ENCODE measurements at places on chromosomes 1 and 21.
A peak's percentile ranks its signal among the peaks of the same experiment; 100 is the strongest.

GRCh38 chr1:171718216-171718615, 23.6 kb downstream of the VAMP4 start:
- no peak for DNase-seq

DNA sequence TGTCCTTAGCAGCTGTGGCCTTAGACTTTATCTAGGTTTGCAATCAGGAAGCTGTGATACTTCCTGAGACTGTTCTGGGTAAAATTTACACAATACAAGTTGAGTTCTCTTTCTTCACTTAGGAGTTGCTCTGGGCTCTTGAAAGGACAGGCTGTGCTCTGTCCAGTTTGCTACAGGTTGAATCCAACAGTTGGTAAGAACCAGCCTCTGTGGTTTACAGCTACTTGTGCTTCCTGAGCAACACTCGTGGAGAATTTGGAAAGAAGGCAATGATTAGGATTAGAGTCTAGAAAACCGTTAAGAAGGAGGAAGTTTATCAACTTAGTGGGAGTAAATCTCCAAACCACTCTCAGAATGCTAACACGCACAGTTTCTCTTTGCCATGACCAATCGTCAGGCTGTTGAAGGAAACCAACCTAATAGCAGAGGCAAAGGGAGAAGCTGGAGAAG, 26.8 kb downstream of the GFI1 start:
- DNase-seq = no peak

DNA sequence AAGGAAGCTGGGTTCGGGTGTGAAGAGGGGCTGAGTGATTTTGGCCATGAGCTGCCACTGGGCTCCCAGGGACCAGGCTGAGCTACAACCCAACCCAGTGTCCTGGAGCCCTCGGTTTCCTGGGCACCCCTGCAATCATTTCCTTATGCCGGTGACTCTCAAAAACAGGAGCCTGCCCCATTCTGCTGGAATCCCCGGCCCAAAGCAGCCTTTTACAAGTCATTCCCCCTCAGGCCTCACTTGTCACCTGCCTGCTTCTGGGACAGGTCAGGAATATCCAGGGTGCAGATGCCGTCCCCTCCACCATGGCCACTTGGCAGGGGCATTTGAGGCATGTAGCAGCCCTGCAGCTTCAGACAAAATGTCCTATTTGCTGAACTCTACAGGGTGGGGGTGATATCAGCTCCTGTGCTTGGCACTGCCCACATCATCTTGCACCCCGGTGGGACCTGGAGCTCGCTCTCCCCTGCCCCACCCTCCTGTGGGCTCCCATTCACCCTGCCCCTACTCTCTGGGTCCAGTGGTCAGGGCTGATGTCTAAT, 30.0 kb downstream of the CDK18 start:
- DNase-seq = no peak

DNA sequence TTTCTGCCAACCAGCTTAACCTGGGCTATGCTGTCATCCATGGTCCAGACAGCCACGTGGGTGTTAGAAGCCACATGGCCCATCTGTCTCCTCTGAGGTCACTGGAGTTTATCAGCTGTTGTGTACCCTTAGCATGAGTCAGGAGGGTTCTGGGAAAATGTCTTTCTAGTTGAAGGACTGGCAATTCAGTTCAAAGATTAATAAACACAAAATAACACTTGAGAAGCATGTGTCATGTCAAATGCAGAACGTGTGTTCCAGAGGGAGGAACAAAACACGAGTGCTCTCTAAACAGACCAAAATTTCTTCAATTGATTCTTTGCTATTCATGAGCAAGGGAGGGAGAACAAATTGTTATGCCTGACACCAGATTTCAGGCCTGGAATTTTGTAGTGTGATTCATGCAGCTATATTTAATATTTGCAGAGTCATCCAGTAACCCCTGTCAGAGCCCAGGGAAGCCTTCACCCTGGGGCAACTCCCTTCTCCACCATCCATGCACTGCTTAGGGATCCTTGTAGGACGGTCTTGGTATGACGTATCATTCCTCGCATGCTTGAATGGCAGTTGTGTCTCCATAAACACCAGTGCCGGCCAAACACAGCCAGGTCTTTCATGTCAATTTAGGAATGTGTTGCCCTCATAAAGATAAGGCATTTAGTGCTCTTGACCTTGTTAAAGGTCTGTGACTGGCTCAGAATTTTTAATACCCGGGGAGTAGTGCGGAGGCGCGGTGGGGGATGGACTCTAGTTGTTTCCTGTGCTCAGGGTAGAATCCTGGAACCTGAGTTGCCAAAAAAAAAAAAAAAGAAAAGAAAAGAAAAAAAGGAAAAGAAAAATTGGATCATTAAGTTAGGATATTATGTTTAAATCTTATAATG, 27.7 kb upstream of the DYRK1A start:
- DNase-seq = peak; percentile 75

- no peak for DNase-seq
Observed at GRCh38 chr1:187985897-187986654, 1157.3 kb downstream of the PLA2G4A start.

DNA sequence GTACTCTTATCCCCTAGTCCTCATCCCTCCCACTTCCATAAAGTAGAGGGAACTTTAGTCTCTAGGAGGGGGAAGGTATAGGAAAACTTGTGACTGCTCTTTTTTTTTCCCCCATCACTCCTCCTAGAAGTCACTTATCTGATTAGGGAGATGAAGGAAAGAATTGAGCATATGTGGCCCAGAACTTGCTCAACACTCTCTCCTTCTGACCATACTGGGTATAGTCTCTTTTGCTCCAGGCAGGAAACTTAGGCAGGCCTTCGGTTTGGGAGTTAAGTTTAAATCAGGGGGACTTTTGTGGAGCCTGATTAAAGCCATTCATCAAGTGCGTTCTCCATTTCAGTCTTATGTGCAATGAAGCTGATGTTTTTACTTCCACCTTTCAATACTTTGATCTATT, 5.8 kb downstream of the UBE2U start:
- DNase-seq = no peak

- peak; percentile 23 for DNase-seq
Observed at GRCh38 chr1:8712413-8713231, 104.8 kb downstream of the RERE start.

DNA sequence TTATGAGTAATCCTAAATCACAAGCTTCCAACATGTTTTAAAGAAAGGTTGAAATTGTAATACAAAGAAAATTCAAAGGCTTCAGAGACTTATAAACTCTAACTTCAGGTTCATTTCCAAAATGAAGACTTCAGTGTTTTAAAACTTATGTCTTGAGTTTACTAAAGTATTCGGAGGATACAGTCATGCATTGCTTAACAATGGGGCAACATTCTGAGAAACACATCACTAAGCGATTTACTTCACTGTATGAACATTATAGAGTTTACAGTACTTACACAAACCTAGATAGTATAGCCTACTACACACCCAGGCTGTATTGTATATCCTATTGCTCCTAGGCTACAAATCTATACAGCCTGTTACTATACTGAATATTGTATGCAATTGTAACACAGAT, 38.3 kb downstream of the CEP170 start:
- DNase-seq = no peak

- no peak for DNase-seq
Observed at GRCh38 chr1:33655496-33655895, 183.1 kb downstream of the ZSCAN20 start.

DNA sequence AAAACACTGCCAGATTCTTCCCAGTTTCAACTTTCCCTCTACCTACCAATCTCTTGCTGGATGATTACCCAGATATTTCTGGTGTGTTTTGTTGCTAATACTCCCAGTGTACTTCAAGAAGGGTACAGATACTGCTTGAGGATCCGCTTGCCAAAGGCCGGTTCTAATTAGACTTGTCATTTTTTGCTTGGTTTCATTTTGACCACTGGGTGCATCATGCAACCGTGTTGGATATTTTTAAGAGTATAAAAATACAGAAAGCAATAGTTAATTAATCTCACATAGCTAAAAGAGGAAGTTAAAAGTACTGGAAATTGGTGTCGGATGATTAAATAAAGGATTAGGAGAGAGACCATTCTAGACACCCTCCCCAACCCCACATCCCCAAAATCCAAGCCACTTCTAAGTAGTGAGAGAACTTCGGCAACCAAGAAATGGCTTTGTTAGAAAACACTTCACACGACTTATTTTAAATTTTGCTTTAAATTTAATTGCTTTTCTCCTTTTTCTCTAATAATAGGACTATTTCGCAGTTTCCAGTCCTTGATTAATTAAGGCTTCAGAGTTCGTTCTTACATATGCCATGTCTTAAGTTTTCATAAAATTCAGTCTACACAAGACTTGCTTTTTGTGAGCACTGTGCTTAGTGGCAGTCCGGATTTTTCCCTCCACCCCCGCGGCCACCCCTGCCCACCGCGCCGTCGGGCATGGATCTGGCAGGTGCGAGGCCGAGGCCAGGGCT, 2.5 kb upstream of the CDKN2C start:
- no peak for DNase-seq

- DNase-seq = no peak
Observed at GRCh38 chr1:92980732-92981647, 19.7 kb upstream of the DIPK1A start.

DNA sequence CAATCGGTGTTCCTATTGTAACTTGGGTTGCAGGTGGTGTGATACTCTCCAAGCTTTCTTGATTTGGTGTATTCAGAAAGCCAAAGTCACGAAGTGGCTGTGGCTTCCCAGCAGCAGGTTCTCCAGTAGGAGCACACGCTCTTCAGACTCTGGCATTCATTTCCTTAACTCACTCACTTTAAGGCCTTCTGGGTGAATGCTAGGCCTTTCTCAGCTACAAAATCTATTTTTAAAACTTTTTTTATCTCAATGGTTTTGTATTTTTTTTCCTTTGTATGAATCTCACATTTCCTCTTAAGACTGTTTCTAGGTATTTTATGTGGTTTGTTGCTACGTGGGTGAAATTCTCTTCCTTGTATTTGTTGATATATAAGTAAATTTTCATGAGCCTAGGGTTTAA, 22.9 kb upstream of the PKN2 start:
- DNase-seq = no peak

DNA sequence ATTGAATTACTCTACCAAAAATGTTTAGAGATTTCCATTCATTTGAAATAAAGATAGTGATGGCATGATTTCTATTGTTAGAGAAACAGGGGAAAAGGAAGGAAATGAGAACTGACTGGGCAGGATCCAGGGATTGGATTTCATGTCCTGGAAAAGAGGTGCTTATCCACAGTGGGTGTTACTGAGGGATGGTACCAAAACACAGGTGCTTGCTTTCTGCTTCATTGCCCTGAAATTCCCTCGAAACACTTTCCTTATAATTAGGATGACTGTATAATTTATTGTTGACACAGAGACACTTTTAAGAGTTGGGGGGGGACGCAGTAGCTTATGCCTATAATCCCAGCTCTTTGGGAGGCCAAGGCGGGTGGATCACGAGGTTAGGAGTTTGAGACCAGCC, 185.0 kb upstream of the KCNK2 start:
- no peak for DNase-seq

DNA sequence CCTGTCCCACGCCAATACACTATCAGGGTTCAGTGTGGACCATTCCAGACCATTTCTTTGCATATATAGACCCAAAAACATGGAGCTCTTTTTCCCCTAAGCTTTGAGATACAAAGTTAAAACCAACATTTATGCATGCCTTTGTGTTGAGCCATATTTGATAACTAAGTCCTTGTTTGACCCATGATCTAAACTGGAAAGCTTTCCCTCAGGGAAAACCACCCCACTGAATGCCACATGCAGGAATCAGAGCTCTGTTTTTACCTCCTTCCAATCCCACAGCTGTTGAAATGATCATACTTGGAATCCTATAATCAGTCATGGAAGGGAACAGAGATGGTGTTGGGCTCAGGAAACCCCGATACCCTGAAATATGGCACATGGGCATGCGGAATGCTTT, 14.8 kb upstream of the SLC45A1 start:
- DNase-seq = no peak

GRCh38 chr21:28126521-28127174, 866.0 kb downstream of the LTN1 start:
- DNase-seq = no peak

DNA sequence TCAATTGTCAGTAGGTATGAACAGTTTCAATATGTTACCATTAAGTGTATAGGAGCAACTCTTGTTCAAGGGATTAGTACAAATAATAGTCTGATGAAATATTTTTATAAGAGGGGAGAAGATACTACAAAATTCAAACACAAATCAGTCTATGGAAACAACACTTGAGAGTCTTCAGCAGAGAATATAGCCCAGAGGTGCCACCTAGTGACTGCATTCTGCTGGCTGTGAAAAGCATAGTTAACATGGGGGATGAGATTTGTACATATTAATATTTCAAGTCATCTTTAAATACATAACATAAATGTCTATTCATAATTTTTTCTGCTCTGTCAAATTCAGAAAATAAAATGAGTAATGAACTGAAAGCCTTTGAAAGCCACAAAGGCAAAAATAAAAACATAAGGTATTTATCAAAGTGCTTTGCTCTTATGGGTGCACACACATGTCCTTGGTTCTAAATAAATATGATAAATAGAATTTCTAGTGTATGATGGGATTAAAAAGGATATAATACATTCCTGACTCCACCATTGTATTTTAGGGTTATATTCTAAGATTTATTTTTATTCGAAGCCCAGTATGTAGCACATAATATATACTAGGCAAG, 440.9 kb upstream of the ZRANB2 start:
- DNase-seq = no peak

GRCh38 chr1:1425753-1426495, 4.8 kb upstream of the ANKRD65 start:
- DNase-seq = no peak

DNA sequence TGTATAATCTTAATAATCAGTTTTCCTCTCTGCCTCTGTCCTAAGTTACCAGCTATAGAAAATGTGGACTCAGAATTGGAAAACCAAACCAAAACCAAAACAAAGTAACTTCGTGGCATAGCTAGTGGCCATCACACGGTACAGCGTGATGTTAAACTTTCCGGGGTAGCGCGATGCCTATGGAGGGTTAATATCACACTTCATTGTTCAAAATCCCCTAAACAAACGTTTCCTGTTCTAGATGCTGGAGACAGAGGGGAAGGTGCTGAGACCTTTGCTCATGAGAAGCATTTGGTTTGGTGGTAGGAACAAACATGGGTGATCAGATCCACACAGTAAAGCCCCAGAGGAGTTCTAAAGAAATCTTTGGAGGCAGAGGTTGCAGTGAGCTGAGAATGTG, 4.9 kb downstream of the AADACL4 start:
- no peak for DNase-seq

- no peak for DNase-seq
Observed at GRCh38 chr1:2003541-2004131, at the start of gene CFAP74. Gene CFAP74 (minus strand): TSS chr1:2003786. CDS start chr1:1990956, 12,830 bp downstream.

GRCh38 chr1:178928976-178929375, 58.1 kb upstream of the ANGPTL1 start:
- no peak for DNase-seq

- DNase-seq = no peak
Observed at GRCh38 chr1:16615253-16616252, 2.2 kb upstream of the NBPF1 start.

- no peak for DNase-seq
Observed at GRCh38 chr1:98292994-98293393, 368.5 kb upstream of the SNX7 start.
